ENCODE measurements at places on chromosomes 16 and 17.
A peak's percentile ranks its signal among the peaks of the same experiment; 100 is the strongest.

GRCh38 chr17:64165347-64165746, 35.4 kb upstream of the ERN1 start:
- no peak for DNase-seq

DNA sequence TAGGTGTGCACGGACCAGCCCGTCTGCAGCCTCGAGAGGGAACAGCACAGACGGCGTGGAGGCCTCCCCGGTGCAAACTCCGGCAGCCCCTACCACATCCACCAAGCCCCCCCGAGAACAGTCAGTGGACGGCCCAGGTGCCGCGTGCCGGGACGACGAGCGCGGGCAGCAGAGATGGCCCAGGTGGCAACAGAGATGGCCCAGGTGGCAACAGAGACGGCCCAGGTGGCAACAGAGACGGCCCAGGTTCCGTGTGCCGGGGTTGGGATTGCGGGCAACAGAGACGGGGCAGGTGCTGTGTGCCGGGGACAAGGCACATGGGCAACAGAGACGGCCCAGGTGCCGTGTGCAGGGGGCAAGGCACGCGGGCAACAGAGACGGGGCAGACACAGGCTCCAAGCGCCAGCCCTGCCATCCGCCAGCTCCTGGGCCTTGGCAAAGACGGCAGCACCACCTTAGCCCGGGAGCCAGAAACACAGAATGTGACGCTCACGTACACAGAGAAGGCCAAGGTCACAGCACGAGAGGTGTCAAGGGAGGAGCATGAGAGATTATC, 31.1 kb downstream of the RPH3AL start:
- no peak for DNase-seq

- DNase-seq, result peak; percentile 16
These were observed 15.5 kb upstream of the SNTB2 start for GRCh38 chr16:69171325-69172084.

GRCh38 chr17:41800601-41801373, 11.0 kb downstream of the P3H4 start:
- DNase-seq, result peak; percentile 58

DNA sequence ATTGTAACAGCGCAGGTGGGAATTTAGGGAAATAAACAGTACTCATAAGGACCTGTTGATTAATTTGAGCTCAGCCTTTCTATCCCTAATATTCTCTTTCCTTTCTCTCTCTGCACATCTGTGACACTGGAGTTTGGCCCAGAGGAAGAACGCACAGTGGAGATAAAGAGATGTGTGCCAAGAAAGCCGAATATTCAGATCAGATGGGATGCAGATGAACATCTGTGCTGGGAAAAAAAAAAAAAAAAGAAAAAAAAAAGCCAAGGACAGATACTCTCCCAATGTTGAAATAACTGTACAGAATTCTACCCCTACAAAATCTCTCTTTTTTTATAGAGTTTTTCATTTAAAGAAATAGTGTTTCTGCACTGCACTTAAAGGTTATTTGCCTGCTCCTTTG, 485.4 kb downstream of the KCNJ2 start:
- DNase-seq, result no peak

DNA sequence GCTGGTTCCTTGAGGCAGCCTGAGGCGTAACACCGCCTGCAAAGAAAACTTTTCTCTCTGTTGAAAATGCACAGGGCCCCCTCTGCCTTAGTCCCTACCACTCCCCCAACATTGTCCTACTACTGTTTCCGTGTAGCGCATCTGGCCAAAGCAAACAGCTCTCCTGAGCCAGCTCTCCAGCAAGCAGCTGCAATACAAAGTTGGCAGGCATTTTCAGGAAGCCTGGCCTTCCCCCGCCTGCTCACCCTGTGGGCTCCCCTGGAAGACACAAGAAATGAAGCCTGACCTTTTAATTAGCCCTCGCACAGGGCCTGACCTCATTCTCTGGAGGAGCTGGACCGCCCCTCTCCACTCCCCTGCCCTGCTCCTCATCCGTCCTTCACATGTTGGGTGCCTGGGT, 66.7 kb downstream of the SOX9 start:
- DNase-seq, result peak; percentile 80

- no peak for DNase-seq
These were observed 20.8 kb downstream of the C17orf67 start for GRCh38 chr17:56812901-56813388.
